Lung (tissue), 17 donors: ENCODE measurements at places on chromosomes 3 and 15. TPM values are rescaled to one million over a fixed set of nuclear protein-coding genes. Genes with fewer than 3 reads are reported as not detected.
A peak's percentile ranks its signal among the peaks of the same experiment; 100 is the strongest.

DNA sequence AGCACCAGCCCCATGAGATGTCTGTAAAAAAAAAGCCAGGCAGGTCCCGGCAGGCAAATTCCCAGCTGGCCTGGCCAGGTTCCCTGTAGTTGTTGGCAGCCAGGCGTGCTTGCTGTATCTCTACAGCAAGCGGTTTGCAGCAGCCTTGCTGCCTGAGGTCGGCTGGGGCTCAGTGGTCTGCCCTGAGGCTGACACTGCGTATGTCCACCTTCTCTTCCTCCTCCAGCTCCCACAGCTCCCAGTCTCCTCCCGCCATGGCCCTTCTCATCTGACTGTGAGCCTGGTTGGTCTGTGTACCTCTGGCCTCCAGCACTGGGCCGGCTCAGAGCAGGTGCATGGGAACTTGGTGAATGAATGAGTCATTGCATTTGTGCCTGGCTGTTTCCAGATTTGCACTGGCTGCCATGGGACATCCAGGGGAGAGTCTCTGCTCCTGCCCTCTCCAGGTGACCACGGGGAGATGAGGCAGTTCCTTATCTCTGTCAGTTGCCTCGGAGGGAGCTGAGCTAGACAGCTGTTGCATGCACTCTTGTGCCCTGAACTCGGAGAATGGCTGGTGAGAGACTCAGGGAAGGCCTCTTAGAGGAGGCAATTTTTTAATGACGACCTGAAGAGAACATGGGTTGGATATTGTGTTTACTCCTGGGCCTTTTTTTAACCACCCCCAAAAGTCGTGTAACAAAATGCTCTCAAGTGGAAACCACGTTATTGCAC lies 43.0 kb downstream of the SPSB4 start:
- no peak overlapping the region for H3K27ac ChIP-seq
- peak; percentile 67 for DNase-seq
- peaks cover 6% of the 10 kb centered on the region for H3K4me1 ChIP-seq
- H3K4me3 ChIP-seq = no peak overlapping the region
- H3K36me3 ChIP-seq = no peaks in the 10 kb centered on the region

GRCh38 chr3:193928354-193929209 lies 207.4 kb upstream of the HES1 start:
- no peaks in the 10 kb centered on the region for H3K4me1 ChIP-seq
- H3K27ac ChIP-seq = no peak overlapping the region
- DNase-seq = no peak
- H3K27me3 ChIP-seq = no peaks in the 10 kb centered on the region
- H3K36me3 ChIP-seq = no peaks in the 10 kb centered on the region

The TGM4 gene
- total RNA-seq = not detected

GRCh38 chr3:100402891-100403290 lies 1.6 kb downstream of the LNP1 start:
- H3K27me3 ChIP-seq = no peaks in the 10 kb centered on the region
- H3K4me3 ChIP-seq = no peak overlapping the region
- peak; percentile 56 for DNase-seq
- peaks cover 5% of the 10 kb centered on the region for H3K4me1 ChIP-seq

DNA sequence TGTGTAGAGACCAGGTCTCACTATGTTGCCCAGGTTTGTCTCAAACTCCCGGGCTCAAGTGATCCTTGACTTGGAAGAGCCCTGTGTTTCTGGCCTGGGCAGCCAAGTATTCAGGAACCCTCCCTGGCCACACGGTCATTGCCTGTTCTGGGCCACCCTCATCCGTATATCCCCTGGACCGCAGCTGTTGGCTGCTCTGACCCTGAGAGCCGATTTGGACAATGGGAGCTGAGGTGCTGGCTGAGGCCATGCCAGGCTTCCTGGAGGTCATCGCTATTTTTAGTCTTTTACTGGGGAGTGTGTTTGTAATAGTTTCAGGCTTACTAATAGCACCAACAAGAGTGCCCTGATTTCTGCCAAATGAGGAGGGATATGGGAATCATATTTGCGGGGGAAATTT lies 60.7 kb downstream of the ADAMTS7 start:
- no peaks in the 10 kb centered on the region for H3K36me3 ChIP-seq
- H3K27me3 ChIP-seq = no peaks in the 10 kb centered on the region
- no peak overlapping the region for H3K27ac ChIP-seq
- H3K4me1 ChIP-seq = peaks cover 6% of the 10 kb centered on the region
- DNase-seq = no peak

DNA sequence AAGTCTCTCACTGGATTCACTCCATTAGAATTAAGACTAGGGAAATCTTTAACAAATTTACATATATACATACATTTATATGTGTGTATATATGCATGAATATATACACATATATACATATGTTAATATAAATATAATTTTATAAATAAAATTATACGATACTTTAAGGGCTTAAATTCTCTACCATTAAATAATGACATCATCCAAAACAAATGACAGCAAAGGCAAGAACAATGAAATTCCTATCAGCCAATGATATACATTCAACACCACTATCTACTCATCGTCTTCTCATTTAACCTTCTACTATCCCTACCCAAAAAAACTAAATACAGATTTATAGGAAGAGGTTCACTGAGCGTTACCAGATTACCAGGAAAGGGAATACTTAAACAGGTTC lies 152.0 kb downstream of the VPS13C start:
- DNase-seq = no peak
- peaks cover 15% of the 10 kb centered on the region for H3K36me3 ChIP-seq

DNA sequence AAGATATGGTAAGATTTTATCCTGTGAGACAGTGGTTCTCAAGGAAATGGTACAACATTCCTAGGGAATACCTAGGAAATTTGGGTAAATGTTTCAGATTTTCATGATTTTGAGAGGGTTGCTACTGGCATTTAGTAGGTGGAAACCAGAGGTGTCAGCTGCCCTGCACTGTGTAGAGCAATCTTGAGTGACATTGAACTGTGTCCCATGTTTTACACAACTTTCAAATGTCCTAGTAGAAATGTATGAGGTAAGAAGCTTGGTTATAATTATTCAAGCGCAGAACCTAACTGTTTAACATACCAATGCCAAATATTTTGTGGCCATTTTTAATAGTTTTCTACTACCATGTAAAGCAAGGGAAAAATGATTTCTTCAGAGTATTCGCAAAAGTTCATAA lies 120.4 kb downstream of the GADL1 start:
- no peak overlapping the region for H3K27ac ChIP-seq
- H3K4me3 ChIP-seq = no peak overlapping the region
- H3K4me1 ChIP-seq = no peaks in the 10 kb centered on the region

The GPR176 gene
- 5.9 TPM for total RNA-seq

The MINDY2 gene
- 37.9 TPM for total RNA-seq

DNA sequence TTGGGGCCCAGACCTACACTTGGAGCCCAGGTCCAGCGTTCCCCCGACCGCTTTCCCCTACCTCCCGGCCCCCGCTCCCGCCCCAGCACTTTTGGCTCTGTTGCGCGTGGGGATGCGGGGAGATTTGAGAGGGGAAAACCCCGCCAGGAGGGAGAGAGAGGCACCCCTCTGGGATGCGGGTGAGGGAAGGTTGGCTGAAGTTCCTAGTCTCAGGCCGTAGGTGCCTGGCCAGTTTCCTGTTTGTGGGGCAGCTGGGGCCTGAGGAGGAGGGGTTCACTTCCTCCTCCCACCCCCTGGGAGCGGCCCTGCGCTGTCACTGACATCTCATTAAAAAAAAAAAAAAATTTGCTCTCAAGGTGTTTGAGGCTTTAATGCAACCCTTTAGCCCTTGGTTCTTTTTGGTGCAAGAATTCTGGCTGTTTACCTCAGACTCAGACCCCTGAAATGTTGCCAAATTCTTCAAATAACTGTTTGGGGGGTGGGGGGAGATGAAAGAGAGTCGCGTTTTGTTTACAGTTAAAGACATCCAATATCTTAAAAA lies 2.6 kb downstream of the FAM43A start:
- H3K36me3 ChIP-seq = no peaks in the 10 kb centered on the region
- H3K4me3 ChIP-seq = peak overlapping the region; percentile 80
- H3K27ac ChIP-seq = peak overlapping the region; percentile 84
- peak; percentile 91 for DNase-seq

DNA sequence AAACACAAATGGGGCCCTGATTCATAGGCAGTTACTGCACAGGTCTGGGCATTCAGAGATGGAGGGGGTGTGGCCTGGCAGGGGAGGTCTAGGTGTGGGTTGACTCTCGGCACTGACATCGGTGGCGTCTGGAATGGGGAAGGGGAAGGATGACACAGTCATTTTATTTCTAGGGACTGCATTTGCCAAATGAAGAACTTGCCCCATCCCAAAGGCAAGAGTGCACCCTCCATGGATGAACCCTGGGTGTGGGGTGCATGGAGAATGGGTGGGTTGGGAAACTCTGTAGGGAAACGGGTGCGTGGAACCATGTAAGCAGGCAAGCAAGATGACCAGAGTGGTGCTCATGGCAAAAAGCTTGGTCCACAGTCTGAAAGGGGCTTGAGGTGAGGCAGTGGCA lies 24.5 kb downstream of the SLC6A20 start:
- H3K4me1 ChIP-seq = peaks cover 7% of the 10 kb centered on the region
- no peaks in the 10 kb centered on the region for H3K27me3 ChIP-seq
- no peaks in the 10 kb centered on the region for H3K36me3 ChIP-seq

GRCh38 chr3:124119056-124119716 lies 127.3 kb upstream of the ROPN1 start:
- no peak overlapping the region for H3K4me3 ChIP-seq
- peaks cover 19% of the 10 kb centered on the region for H3K4me1 ChIP-seq

DNA sequence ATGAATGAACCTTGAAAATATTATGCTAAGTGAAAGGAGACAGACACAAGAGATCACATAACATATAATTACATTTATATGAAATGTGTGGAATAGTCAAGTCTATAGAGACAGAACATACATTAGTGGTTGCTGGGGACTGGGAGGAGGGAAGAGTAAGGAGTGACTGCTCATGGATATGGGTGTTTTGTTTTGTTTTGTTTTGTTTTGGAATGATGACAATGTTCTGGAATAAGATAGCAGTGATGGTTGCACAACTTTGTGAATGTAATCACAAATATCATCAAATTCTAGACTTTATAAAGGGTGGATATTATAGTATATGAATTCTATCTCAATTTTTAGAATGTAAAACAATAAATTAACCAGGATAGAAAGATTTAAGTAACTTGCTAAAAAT lies 57.4 kb upstream of the PHLDB2 start:
- peak; percentile 82 for DNase-seq
- H3K36me3 ChIP-seq = no peaks in the 10 kb centered on the region
- H3K27ac ChIP-seq = no peak overlapping the region
- no peaks in the 10 kb centered on the region for H3K27me3 ChIP-seq
- H3K4me3 ChIP-seq = no peak overlapping the region

The GNL3 gene
- total RNA-seq = 57.5 TPM

GRCh38 chr3:13301286-13301987 lies 118.7 kb downstream of the NUP210 start:
- no peaks in the 10 kb centered on the region for H3K4me1 ChIP-seq
- H3K27me3 ChIP-seq = peaks cover 5% of the 10 kb centered on the region
- H3K27ac ChIP-seq = no peak overlapping the region
- no peak for DNase-seq

GRCh38 chr3:178672275-178672674 lies 136.0 kb downstream of the KCNMB2 start:
- no peaks in the 10 kb centered on the region for H3K36me3 ChIP-seq
- no peak overlapping the region for H3K27ac ChIP-seq
- H3K4me3 ChIP-seq = no peak overlapping the region

The LOXL1 gene
- total RNA-seq = 25.3 TPM

The ACTL6A gene
- 61.2 TPM for total RNA-seq

GRCh38 chr3:32109256-32109655 lies 2.8 kb downstream of the GPD1L start:
- H3K4me3 ChIP-seq = no peak overlapping the region
- peak; percentile 96 for DNase-seq
- H3K36me3 ChIP-seq = no peaks in the 10 kb centered on the region
- H3K27me3 ChIP-seq = no peaks in the 10 kb centered on the region
- peak overlapping the region; percentile 93 for H3K27ac ChIP-seq

DNA sequence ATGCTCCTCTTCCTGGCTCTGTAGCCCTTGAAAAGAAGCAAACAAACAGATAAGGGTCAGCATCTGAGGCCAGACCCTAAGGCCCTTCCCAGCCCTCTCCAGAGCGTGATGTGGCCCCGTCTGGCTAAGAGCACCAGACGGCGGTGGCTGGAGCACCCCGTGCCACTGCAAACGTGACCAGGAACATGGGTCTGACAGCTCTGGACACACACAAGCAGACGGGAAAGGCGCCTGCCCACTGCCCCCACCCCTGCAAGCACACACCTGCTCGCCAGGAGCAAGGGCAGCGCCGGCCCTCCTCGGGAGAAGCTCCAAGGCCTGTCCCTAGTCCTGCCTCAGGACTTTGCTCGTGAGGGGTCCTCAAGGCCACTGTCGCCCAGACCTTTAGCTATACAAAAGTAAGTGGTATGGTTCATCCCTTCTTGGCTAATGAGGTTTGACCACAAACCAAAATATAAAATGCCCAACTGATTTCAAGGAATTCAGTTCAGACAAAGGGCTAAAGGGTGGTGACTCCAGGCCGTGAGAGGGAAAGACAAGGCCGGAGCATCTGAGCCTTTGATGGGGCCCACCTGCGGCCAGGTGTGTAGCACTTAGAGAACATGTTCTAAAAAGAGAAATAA lies 90.4 kb downstream of the XXYLT1 start:
- H3K27me3 ChIP-seq = no peaks in the 10 kb centered on the region
- H3K4me1 ChIP-seq = peaks cover 51% of the 10 kb centered on the region
- peak overlapping the region; percentile 78 for H3K27ac ChIP-seq
- no peaks in the 10 kb centered on the region for H3K36me3 ChIP-seq
- no peak overlapping the region for H3K4me3 ChIP-seq

DNA sequence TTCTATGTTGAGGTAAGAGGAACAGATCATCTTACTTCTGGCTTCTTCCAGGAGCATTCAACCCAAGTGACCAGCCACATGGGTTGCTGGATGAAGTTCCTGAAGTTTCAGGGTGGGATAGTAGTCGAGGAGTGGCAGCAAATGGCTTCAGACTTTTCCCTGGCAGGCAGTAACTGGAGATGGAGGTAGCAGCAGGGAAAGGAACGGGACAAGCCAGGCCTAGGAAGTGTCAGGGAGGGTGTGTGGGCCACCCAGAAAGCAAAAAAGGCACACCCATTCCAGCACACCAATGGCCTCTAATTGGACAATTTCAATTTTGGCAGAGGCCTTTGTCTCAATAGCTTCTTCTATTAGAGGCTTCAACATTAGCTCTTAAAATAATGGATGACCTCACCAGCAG lies 498.6 kb upstream of the ATP11B start:
- no peak overlapping the region for H3K27ac ChIP-seq
- H3K4me3 ChIP-seq = no peak overlapping the region
- H3K4me1 ChIP-seq = no peaks in the 10 kb centered on the region
- no peaks in the 10 kb centered on the region for H3K27me3 ChIP-seq

The TRH gene
- total RNA-seq = not detected

The EHHADH gene
- 9.0 TPM for total RNA-seq

GRCh38 chr3:113630956-113631542 lies 65.4 kb downstream of the USF3 start:
- no peaks in the 10 kb centered on the region for H3K36me3 ChIP-seq
- no peaks in the 10 kb centered on the region for H3K27me3 ChIP-seq
- peak; percentile 45 for DNase-seq
- no peak overlapping the region for H3K27ac ChIP-seq
- H3K4me3 ChIP-seq = no peak overlapping the region
- peaks cover 16% of the 10 kb centered on the region for H3K4me1 ChIP-seq

The GOLGA6L7 gene
- not detected for total RNA-seq

GRCh38 chr3:71144525-71145253 lies 438.8 kb downstream of the FOXP1 start:
- no peak overlapping the region for H3K27ac ChIP-seq
- H3K4me1 ChIP-seq = no peaks in the 10 kb centered on the region
- no peak overlapping the region for H3K4me3 ChIP-seq

- peaks cover 8% of the 10 kb centered on the region for H3K36me3 ChIP-seq
- no peaks in the 10 kb centered on the region for H3K27me3 ChIP-seq
- peak; percentile 12 for DNase-seq
Measured at GRCh38 chr15:42286445-42287029, 13.3 kb upstream of the TMEM87A start.

The SEC61A1 gene
- 137 TPM for total RNA-seq

GRCh38 chr3:133938770-133939462 lies 43.2 kb upstream of the RAB6B start:
- H3K4me3 ChIP-seq = no peak overlapping the region
- H3K36me3 ChIP-seq = no peaks in the 10 kb centered on the region
- H3K27ac ChIP-seq = no peak overlapping the region
- H3K4me1 ChIP-seq = peaks cover 4% of the 10 kb centered on the region
- no peaks in the 10 kb centered on the region for H3K27me3 ChIP-seq
